Upper lobe of left lung (tissue), 6 donors: ENCODE measurements at places on chromosomes 13 and 19.

- H3K36me3 ChIP-seq: no peaks in the 10 kb centered on the region
- H3K4me3 ChIP-seq: no peak overlapping the region
- no peaks in the 10 kb centered on the region for H3K27me3 ChIP-seq
- DNase-seq: no peak
Measured at GRCh38 chr19:29233591-29233990, 20.6 kb upstream of the UQCRFS1 start.

DNA sequence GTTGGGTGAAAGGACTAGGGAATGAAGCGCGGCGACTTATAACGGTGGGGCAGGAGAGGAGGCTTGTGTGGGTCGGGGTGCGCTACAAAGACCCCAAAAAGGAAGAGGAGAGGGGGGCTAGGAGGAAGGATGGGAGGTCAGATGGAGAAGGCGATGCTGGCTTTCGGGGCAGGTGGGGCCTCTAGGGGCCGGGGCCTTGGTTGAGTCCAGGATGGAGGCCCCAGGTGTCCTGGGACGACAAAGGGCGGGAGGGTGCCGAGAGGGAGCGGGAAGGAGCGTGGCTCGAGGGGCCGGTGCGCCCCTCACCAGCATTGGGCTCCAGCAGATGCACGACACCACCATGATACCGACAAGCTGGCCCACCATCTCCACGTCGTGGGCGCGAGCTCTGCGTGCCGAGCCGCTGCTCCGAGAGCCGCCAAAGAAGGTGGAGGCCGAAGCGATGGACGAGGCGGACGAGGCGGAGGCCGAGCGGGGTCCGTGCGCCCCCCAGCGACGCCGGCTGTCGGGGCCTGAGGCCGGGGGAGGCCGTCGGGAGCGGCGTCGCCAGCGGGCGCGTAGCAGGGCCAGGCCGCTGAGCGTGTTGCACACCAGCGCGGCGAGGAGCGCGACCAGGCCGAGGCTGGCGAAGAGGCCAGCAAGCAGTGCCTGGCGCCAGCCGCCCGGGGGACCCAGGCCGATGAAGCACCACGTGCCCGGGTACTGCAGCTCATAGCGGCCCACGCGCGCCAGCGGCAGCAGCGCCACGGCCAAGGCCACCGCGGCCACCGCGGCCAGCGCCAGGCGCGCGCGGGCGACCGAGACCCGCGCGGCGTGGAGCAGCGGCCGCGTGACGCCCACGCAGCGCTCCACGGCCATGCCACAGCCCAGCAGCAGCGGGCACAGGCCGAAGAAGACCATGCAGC, 1.8 kb downstream of the PTGER1 start:
- no peaks in the 10 kb centered on the region for H3K27me3 ChIP-seq
- no peak for DNase-seq
- peaks cover 46% of the 10 kb centered on the region for H3K36me3 ChIP-seq
- H3K4me3 ChIP-seq: peak overlapping the region; percentile 31

DNA sequence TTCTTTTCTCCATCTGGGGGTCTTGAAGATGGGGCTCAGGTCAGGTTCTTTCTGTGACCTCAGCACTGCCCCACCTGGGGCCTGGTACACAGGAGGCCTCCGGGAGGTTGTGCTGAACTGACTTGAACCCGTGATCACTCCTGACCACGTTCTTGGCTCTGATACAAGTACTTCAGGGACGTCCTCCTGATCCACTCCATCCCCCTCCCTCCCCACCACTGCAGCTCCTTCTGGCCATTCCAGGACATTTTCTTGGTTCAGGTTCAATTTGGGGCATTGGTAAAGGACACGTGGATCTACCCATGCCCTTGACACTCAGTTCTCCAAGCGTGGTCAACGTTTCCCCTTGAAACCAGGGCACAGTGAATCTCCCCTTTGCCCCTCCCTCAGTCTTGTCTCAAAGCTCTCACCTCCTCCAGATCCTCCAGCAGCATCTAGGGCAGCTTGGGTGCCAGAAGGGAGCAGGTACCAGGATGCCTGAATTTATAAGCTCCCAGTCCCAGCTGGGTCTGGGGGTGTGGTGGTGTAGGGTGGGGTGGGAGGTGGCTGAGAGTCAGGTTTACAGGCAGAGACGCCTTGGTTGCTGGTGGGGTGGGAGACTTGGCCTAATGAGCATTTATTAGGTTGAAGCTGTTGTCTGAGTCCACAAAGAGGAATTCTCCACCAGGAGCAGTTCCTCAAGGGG, at the start of gene KLK15:
KLK15 (minus strand) TSS at position 458 of the 685 bp plus-strand sequence. CDS start 2,082 bp downstream, outside the sequence.
- H3K4me3 ChIP-seq: no peak within 1 kb of the TSS
- H3K4me1 ChIP-seq: peaks cover 9% of the 10 kb centered on the region
- no peak within 1 kb of the TSS for H3K27ac ChIP-seq
- no peaks in the 10 kb centered on the region for H3K36me3 ChIP-seq

GRCh38 chr19:42201489-42202289, 15.8 kb downstream of the DEDD2 start:
- DNase-seq: no peak
- H3K4me3 ChIP-seq: peak overlapping the region; percentile 4
- H3K36me3 ChIP-seq: peaks cover 90% of the 10 kb centered on the region
- peaks cover 61% of the 10 kb centered on the region for H3K4me1 ChIP-seq
- peak overlapping the region; percentile 88 for H3K27ac ChIP-seq

DNA sequence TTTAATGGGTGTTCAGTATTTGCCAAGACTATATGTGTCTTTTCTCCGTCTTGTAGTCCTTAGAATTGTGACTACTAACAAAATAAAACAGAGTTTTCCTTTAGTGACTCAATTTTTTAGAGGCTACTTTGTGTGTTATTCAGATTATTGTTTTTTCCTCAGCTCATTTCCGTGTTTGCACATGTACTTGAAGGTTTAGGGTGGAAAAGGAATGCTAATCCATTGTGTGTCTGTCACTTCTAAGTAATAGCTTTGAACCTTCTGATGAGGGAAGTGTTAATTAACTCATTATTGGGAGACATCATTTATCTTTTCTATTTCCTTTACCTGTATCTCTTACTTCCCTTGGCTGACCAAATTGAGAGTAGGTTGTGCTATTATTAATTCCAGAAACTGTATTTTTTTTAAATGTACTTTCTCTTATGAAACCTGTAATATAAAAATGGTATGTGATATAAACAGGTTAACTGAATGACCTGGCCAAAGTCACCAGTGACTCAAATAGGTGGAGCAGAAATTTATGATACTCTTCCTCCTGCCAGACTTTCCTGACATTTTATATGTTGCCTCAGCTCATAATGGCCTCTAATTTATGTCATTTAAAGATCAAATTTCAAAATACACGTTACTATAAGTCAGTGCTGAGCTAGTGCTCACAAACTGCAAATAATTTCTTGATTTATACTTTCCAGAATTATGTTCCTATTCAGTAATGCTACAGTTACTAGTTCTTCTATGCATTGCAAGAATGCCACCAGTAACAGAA, 88.8 kb downstream of the LMO7 start:
- H3K4me3 ChIP-seq: no peak overlapping the region
- peaks cover 4% of the 10 kb centered on the region for H3K4me1 ChIP-seq
- DNase-seq: no peak
- H3K36me3 ChIP-seq: no peaks in the 10 kb centered on the region

GRCh38 chr13:25371875-25372283, at the start of gene ATP8A2:
TSS of gene ATP8A2 (plus strand) at chr13:25371974. CDS start at chr13:25372213, 239 bp downstream.
- peaks cover 9% of the 10 kb centered on the region for H3K4me1 ChIP-seq
- H3K36me3 ChIP-seq: no peaks in the 10 kb centered on the region
- no peak for DNase-seq
- H3K4me3 ChIP-seq: no peak within 1 kb of the TSS

GRCh38 chr13:75715601-75716523, 79.7 kb downstream of the LMO7 start:
- peaks cover 13% of the 10 kb centered on the region for H3K4me1 ChIP-seq
- no peak overlapping the region for H3K4me3 ChIP-seq
- no peak overlapping the region for H3K27ac ChIP-seq

- H3K4me3 ChIP-seq: no peak overlapping the region
- H3K4me1 ChIP-seq: no peaks in the 10 kb centered on the region
- no peak for DNase-seq
- no peaks in the 10 kb centered on the region for H3K36me3 ChIP-seq
- no peak overlapping the region for H3K27ac ChIP-seq
Measured at GRCh38 chr19:33437821-33438671, 64.5 kb downstream of the CEBPG start.

DNA sequence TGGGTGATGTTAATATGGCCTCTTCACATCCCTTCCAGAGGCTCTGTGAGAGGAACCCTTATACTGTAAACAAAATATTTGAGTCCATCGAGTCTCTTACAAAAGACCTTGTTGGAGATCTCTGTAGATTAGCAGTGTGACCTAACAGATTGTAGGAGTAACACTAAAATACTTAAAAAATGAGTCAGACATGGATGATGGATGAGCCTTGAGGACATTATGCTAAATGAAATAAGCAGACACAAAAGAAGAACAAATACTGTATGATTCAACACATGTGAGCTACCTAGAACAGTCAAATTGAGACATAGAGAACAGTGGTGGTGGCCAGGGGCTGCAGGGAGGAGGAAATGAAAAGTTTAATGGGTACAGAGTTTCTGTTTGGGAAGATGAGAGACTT, 152.2 kb upstream of the UBL3 start:
- H3K27ac ChIP-seq: no peak overlapping the region
- no peaks in the 10 kb centered on the region for H3K4me1 ChIP-seq
- H3K4me3 ChIP-seq: no peak overlapping the region
- no peak for DNase-seq
- no peaks in the 10 kb centered on the region for H3K27me3 ChIP-seq

- no peaks in the 10 kb centered on the region for H3K27me3 ChIP-seq
- H3K36me3 ChIP-seq: peaks cover 24% of the 10 kb centered on the region
- peak; percentile 84 for DNase-seq
- H3K4me3 ChIP-seq: no peak overlapping the region
Measured at GRCh38 chr19:10766049-10766623, 48.3 kb downstream of the DNM2 start.

DNA sequence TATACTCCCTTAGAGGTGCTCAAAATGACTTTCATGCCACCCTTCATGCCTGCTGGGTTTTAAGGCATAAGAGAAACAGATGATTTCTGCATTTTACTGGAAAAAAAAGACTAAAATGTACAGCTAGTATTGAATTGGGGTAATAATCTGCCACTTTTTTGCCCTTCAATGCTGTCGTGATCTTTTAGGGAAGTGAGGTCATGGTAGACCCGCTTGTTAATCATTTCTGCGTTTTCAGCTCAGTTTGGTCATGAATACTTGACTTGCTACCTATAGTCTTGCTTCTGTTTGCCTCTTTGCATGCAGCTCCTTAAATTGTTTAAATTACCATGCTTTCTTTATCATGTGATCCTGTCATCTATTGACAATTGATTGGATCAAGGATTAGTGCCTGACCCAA, 90.4 kb downstream of the PCCA start:
- no peaks in the 10 kb centered on the region for H3K36me3 ChIP-seq
- no peaks in the 10 kb centered on the region for H3K27me3 ChIP-seq
- DNase-seq: no peak
- no peak overlapping the region for H3K27ac ChIP-seq
- no peaks in the 10 kb centered on the region for H3K4me1 ChIP-seq

DNA sequence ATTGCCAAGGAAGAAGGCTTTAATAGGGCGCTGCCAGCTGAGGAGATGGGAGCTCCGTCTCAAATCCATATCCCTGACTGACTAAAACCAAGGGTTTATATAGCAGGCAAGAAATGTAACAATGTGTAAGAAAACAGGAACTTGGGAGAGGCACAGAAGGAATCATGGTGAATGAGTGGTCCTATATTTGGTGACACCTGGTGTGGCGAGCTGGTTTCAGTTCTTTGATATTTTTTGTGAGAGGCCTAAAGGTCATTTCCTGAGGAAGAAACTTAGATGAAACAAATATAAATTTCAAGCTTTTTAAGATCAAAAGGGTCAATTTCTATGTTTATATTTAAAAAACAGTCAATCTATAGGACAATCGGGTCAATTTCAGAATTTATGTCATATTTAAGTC, 826.3 kb downstream of the SLITRK6 start:
- no peak overlapping the region for H3K4me3 ChIP-seq
- H3K36me3 ChIP-seq: no peaks in the 10 kb centered on the region
- H3K4me1 ChIP-seq: no peaks in the 10 kb centered on the region
- no peaks in the 10 kb centered on the region for H3K27me3 ChIP-seq

GRCh38 chr19:6074709-6075403, 35.4 kb downstream of the RFX2 start:
- no peak for DNase-seq
- no peaks in the 10 kb centered on the region for H3K27me3 ChIP-seq
- no peak overlapping the region for H3K4me3 ChIP-seq
- H3K4me1 ChIP-seq: peaks cover 5% of the 10 kb centered on the region

- H3K27me3 ChIP-seq: no peaks in the 10 kb centered on the region
- no peaks in the 10 kb centered on the region for H3K36me3 ChIP-seq
- DNase-seq: no peak
Measured at GRCh38 chr19:29804493-29804892, 7.3 kb upstream of the CCNE1 start.

- peak overlapping the region; percentile 80 for H3K4me3 ChIP-seq
- peak overlapping the region; percentile 99 for H3K27ac ChIP-seq
- no peaks in the 10 kb centered on the region for H3K27me3 ChIP-seq
- no peak for DNase-seq
- peaks cover 41% of the 10 kb centered on the region for H3K4me1 ChIP-seq
- H3K36me3 ChIP-seq: peaks cover 14% of the 10 kb centered on the region
Measured at GRCh38 chr19:39405261-39405957, 1.2 kb upstream of the ZFP36 start.

DNA sequence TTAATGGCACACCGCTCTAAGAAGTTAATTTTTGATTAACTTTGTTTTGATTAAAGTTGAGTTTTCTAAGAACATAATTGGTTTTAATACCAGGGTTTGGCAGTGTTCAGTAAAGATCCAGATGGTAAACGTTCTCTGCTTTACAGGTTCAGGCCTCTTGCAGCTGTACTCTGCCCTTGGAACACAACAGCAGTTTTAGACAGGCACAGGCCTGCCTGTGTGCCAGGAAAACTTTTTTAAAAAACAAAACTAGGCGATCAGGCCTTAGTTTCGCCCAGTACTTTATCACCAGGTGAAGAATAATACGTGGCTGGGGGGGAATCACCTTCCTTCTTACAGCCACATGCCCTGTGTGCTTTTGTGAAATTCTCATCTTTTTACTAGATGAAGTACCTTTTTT, 38.0 kb upstream of the TEX29 start:
- no peak for DNase-seq
- no peak overlapping the region for H3K4me3 ChIP-seq
- no peaks in the 10 kb centered on the region for H3K27me3 ChIP-seq
- H3K36me3 ChIP-seq: peaks cover 31% of the 10 kb centered on the region
- peaks cover 8% of the 10 kb centered on the region for H3K4me1 ChIP-seq
